ENCODE measurements at places on chromosomes 7 and 10.

DNA sequence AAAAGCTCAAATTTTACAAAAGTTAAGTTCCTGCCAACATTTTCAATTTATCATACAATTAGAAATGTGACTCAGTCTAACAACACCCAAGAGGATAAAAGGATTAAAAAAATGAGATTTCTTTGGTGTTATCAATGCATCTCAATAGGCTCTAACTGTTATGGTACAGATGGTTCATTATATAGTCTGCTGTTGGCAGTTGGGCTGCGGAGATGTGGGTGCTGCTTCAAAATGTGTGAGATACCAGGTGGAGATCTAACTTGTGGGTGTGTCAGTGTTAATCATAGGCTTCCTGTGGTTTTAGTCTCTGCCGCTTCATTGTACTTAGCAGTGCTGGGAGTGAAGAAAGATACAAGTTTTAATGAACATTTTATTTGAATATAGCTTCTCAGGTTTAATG lies 231.2 kb downstream of the EXOC4 start:
- DNase-seq, result no peak

DNA sequence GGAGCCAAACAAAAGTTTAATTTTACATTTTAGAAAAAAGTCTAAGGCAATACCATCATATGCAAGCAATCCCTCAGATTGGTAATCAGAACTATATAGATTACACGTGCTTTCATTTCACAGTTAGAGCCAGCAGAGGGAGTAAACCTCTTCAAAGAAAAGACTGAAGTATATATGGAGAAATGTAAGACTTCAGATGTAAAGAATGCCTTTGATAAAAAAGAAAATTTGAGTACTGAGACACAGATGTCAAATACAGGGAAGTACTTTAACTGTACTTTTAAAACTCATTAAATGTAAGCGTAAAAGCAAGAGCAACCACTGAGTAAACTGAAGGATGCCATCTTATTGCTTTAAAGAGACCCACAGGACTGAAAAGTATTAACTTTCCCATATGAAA lies 101.4 kb upstream of the FAM133B start:
- DNase-seq, result no peak

- DNase-seq, result no peak
Observed at GRCh38 chr10:113497198-113497597, 55.7 kb upstream of the HABP2 start.

GRCh38 chr10:79047875-79048638 lies 20.7 kb upstream of the ZMIZ1 start:
- no peak for DNase-seq

DNA sequence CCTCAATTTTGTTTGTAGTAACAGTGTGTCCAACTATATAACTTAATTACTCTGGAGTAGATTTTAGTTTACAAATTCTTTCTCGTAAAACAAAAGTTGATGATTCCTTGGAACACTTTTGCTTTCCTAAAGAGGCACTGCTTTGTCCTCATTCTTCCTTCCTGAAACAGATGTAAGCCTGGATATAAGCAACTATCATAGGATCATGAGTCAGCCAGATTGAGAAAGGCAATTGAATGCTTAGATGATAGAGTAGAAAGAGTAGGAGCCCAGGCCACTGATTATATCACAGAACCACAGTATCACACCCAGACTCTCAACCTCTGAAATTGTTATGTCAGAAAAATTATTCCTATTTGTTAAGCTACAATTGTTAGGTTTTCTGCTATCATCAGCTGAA lies 69.9 kb downstream of the TMEM106B start:
- no peak for DNase-seq

DNA sequence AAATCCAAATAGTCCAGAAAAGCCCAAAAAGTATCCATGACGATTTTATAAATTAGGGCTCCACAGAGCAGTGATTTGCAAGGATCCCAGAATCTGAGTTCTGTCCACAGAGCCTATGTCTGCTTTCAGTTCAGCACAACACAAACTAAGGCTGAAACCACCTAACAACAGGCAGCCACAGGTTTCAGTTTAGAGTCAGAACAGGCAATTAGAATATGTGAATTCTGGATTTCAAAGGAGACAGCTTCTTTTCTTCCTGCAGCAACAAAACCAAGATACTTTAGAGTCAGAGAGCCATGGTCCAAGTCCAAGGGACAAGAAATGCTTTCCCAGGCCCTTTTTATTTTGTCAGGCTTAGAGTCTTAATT lies 23.6 kb downstream of the IFIT3 start:
- DNase-seq, result no peak
